ENCODE measurements at places on chromosomes 1 and 21.

DNA sequence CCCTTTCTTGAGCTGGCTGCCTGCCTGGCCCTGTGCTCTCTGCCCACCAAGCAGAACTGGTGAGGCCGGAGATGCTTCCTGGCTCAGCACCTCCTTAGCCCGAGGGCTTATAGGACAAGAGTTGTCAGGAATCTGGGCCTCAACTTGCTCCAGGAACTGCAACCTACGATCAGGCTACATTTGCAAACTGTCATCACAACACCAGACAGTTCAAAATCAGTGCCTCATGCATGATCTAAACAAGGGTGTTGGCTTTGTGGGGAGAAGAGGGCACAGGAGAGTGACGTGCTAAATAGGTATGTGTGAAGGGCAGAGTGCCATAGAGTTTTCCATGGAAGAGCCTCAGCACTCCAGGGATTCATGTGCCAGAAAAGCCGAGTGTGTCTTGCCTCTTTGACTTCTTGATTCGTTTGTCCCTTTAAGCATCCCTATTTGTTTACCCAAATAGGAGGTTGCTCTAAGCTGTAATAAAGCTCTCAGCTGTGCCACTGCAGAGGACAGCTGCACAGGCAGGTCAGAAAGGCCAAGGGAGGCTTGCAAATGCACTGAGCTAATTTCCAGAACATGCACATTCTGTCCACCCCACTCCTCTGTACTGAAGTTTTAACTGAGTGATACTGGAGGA, 30.2 kb upstream of the NEK2 start:
- DNase-seq: no peak

GRCh38 chr21:18661842-18662241, 258.3 kb upstream of the TMPRSS15 start:
- DNase-seq: no peak

DNA sequence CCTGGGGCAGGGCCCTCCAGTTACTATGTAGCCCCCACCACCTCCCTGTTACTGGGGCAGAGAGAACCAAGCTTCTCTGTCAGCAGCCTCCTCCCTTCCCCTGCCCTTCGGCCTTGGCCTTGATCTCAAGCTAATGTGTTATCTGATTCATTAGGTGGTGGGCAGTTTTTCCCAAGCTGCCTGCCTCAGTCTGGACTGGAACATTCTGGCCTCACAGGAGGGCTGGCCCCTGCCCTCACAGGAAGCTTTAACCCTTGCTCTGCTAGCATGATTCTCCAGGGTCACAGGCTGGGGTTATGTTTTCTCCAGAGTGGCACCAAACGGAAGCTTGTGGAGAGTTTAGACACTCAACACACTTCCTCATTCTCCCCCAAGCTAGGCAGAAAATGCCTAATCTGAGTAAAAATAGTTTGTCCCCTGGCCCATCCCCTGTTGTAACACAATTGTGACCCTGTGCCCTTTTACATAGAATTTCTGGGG, 37.2 kb upstream of the SLC6A9 start:
- DNase-seq: no peak

DNA sequence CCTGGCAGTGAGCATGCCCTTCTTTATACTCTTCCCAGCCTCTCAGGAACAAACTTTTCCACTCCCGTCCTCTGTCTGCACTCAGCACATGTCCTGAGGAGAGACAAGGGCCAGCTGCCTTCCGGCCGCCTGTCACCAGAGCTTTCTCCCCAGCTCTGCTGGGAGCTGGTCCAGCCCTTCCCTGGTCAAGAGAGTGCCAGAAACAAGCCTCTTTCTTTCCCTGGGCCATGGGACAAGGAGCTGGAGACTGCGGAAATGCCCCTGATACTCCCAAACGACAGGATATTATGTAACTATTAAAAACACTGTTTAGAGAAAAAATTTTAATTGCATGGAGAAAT, 10.4 kb downstream of the LAMB3 start:
- no peak for DNase-seq

DNA sequence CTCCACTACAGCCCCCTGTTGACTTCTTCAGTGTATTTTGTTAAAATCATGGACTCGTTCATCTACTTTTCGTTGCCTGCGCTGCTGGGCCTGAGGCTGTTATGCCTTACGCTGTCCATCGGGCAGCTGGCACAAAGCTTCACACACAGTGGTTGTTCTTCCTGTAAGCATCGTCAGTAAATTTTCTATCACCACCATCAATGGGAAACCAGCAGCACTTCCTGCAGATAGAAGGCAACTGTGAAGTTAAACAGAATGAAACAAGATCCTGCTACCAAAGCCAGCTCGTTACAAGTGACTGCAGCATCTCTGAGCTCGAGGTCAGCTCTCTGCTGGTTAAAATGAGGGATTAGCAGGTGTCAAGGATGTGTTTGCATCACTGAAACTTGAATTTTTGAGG, 21.9 kb upstream of the PADI6 start:
- DNase-seq: no peak

DNA sequence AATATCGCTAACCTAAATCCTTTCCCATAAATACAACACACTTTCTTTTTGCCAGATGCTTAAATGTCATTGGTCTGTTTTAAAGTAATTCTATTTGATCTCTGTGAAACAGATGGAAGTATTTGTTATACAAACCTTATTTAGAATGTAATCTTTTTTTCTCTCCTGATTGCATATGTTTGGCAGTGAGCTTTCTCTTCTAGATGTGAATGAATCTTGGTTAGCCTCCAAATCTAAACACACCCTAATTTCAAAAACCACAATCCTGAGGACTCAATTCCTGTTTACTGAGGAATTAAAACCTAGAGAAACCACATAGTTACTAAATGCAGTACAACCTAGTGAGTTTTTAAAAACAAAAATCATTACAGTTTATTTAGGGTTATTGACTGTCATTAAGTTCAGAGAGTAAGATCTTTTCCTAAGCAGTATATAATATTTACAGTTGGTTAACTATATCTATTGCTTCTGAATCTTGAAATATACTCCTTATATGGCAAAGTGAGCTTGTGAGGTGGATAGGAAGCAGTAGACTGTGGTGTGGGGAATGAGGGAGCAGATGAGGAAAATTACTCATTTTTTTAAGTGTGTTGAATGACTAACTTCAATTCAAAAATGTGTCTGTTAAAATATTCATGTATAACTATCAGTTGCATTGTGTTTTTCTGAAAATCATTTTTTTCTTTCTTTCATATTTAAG, 218.7 kb downstream of the FMN2 start:
- DNase-seq: no peak

DNA sequence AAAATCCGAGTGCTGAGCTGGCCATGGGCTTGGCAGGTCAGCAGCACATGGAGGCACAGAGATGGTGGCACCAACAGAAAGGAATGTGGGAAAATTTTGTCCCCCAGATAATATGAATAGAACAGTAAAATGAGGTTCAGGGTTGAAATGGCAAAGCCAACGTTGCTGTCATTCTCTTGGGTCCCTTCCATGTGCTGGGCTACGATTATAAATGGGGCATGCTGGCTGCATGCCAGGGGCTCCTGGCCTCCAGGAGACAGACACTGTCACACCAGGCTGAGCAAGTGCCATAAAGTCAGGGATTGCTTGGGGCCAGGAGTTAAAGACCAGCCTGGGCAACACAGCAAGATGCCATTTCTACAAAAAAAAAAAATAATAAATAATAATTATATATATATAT, 77.1 kb downstream of the TOMM20 start:
- no peak for DNase-seq

GRCh38 chr21:21751286-21751685, 753.1 kb downstream of the NCAM2 start:
- no peak for DNase-seq

GRCh38 chr1:117967881-117968280, 38.3 kb downstream of the WDR3 start:
- no peak for DNase-seq

GRCh38 chr1:228101994-228102790, 933 bp downstream of the C1orf35 start:
- peak; percentile 40 for DNase-seq

DNA sequence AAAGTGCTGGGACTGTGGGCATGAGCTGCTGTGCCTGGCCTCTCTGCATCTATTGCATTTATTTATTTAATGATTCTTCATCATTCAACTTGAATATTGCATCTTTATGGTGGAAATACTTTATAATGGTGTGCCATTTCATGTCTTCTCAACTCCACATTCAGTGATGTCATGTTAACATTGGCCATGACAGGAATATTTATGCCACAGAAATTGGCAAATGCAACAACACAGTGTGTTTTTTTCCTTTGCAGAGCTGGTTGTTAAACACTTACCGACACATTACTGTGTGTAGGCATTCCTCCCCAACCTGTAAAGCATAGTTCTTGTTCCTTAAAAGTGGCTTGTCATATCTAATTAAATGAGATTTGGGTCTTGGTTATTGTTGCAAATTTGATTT, 57.4 kb upstream of the WDR26 start:
- DNase-seq: no peak

DNA sequence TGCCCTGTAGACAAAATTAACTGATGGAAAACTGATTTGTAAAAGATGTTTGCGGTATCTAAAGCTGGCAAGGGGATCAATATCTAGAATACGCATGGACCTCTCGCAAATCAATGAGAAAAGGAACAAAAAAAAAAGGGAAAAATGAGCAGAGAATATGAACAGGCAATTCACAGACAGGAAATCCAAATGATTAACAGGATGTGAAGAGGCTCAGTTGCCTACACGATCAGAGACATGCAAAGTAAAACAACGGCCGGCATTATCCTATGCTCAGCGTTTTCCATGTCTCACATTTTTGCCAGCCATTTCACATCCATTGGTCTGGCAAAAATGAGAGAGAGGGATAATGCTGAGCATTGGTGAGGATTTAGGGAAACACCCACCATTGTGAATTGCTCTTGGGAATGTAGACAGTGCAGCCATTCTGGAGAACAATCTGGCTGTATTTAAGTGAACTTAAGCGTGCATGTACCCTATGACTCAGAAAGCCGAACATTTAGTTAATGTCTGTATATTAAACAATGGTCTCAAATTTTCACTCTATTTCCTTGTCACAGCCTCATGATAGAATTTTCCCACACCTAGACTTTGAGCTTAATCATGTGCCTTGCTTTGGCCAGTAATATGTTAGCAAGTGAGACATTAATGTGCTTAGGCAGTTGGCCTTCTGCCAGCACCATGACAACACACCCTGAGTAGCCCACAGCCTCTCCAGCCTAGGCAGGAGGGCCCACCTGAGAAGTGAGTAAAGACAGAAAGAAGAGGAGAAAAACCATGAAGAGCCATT, 61.0 kb upstream of the NBPF3 start:
- DNase-seq: no peak

GRCh38 chr1:156898161-156898566, 4.6 kb downstream of the PEAR1 start:
- DNase-seq: no peak

GRCh38 chr1:201711811-201712210, 117.1 kb upstream of the IPO9 start:
- DNase-seq: no peak

- DNase-seq: no peak
These were observed 66.5 kb upstream of the RCC1 start for GRCh38 chr1:28439320-28439719.

GRCh38 chr1:50108497-50109059, at the start of gene ELAVL4:
TSS of gene ELAVL4 (plus strand) at chr1:50108920. CDS start at chr1:50109190, 270 bp downstream.
- DNase-seq: no peak

DNA sequence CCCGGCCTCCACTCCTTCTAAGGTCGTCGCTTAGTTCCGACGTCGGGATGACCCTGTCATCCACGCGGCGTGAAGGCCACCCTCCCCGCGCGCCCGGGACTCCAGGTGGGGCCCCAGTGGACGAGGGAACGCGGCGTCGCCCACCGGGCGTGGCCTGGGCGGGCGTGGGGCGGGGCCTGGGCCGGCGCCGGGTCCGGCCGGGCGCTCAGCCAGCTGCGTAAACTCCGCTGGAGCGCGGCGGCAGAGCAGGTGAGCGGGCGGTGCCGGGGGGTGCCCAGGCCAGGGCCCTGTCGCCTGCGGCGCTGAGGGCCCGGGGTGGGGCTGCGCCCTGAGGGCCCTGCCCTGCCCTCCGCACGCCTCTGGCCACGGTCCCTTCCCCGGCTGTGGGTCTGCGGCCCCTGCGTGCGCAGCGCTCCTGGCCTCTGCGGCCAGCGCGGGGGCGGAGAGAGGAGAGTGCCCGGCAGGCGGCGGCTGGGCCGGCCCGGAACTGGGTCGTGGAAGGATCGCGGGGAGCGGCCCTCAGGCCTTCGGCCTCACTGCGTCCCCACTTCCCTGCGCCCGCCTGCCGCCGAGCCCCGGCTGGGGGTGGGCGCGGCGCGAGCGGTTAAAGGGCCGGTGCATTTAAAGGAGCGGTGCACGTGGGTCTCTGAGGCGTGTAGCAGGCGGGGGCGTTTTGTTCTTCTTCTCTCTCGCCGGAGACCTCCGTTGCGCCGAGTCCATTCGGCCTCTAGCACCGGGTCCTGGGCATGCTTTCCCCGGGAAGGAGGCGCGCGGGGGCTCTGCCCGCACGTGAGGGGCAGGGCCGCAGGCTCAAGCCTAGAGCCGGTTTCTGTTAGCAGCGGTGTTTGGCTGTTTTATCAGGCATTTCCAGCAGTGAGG, at the start of gene PSEN2:
PSEN2 (plus strand) TSS at position 216 of the 879 bp plus-strand sequence. CDS start 11,292 bp downstream, outside the sequence.
- DNase-seq: peak; percentile 60

DNA sequence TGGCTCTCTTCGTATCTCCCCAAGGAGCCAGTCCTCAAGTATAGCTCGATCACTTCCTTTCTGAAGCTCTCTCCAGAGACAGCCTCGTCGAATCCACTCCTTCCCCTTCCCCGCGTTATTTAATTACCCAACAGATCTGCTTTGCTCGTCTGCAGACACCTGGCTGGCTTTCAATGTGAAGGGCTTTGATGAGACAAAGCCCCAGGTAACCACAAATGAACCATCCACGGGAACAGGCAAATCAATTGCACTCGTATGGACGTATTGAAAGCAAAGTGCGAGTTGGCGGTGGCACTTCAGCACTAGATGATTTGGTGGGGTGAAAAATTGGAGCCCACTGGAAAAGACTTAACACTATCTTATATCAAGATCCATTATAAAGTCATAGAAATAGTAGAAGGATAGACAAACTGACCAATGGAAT, 364 bp upstream of the BCAR3 start:
- DNase-seq: no peak

DNA sequence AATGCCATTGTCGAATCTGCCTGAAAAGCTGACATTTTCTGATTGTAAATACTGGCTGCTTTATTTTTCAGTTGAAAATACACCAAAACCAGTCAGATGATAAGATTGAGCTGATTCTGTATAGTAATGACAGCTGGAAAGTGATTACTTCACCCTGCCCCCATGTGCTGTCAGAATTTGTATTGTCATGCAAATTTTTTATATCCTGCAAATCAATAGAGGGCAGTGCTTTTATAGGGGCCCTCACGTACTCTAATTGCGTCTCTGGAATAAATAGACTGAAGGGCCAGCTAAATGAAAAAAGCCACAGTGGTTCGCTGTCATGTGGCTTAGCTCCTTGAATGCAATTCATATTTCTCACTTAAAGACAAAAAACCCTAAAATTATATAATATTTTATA, 208.6 kb downstream of the LHX8 start:
- no peak for DNase-seq

GRCh38 chr1:96559707-96560596, 161.6 kb upstream of the PTBP2 start:
- DNase-seq: no peak

DNA sequence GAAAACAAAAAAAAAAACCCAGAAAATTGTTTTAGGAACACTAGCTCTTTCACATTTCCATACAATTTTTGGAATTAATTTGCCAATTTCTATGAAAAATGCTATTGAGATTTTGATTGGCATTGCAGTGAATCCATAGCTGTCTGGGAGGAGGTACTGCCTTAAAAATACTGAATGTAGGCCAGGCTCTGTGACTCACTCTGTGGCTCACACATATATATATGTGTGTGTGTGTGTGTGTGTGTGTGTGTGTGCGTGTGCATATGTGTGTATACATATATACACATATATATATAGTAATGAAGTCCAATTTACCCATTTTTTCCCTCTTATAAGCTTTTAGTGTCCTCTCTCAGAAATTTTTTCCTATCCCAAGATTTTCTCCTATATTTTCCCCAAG, 214.2 kb upstream of the DMRTA2 start:
- no peak for DNase-seq
